Stimulated activated CD8-positive, alpha-beta memory T cell treated with anti-CD3 and anti-CD28 coated beads, Interleukin-4, amount 100 ng/mL, for 1 hour (primary cell): ENCODE measurements at places on chromosomes 5 and 9.

GRCh38 chr5:37165761-37166160 lies 83.4 kb downstream of the CPLANE1 start:
- no peak for DNase-seq

- DNase-seq: no peak
Observed at GRCh38 chr5:37506722-37507121, 127.6 kb downstream of the WDR70 start.

GRCh38 chr9:128892221-128892921 lies 10.4 kb downstream of the LRRC8A start:
- no peak for DNase-seq

- no peak for DNase-seq
Observed at GRCh38 chr9:9951556-9952160, 661.1 kb downstream of the PTPRD start.

GRCh38 chr5:32147236-32147635 lies 26.9 kb downstream of the GOLPH3 start:
- DNase-seq: no peak

GRCh38 chr5:2992806-2993205 lies 241.3 kb upstream of the IRX2 start:
- no peak for DNase-seq

GRCh38 chr9:116945817-116946216 lies 258.7 kb downstream of the TRIM32 start:
- no peak for DNase-seq

DNA sequence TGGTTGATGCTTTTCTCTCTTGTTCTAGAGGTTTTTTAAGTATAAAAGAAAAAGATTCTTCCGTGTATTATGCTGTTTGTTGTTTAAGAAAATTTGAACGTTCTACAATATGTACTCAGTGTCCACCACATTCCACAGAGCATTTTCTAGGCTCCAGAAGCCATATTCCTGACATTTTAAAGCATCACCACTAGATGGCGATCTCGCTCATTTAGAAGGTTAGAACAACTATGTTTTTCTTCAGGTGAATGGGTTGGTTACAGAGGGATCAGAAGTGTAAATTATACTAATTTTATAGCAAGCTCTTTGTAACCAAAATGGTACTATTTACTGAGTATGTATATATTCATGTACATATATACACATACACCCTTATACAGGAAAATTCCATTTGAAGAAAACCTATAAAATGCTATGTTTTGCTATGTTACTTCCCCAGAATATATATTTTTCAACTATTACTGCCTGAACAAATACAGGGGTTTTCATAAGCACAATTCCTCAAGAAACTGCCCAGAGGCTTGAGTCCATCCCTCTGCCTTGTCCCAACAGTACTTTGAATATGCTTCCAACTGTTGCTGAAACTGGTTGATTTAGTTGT lies 284.3 kb downstream of the CCDC171 start:
- DNase-seq: no peak

GRCh38 chr5:102865510-102866236 lies 110.6 kb downstream of the PAM start:
- no peak for DNase-seq

GRCh38 chr9:120109242-120109641 lies 470.7 kb downstream of the CDK5RAP2 start:
- DNase-seq: no peak

- no peak for DNase-seq
Observed at GRCh38 chr5:171893290-171893886, 107.8 kb downstream of the SMIM23 start.

GRCh38 chr5:170439944-170440269 lies 50.7 kb upstream of the KCNMB1 start:
- no peak for DNase-seq

DNA sequence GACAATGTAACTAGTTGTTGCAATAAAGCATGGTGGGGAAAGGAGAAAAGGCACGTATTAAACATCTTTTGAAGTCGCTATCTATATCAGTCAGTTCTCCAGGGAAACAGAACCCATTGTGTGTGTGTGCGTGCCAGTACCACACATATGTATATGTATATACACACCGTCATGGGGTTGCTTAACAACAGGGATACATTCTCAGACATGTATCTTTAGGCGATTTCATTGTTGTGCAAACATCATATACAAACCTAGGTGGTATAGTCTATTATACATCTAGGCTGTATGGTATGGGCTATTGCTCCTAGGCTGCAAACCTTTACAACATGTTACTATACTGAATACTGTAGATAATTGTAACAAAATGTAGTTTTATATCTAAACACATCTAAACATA lies 2.3 kb downstream of the CDKN2B-AS1 start:
- no peak for DNase-seq

GRCh38 chr5:140883373-140883772 lies 1.4 kb downstream of the PCDHA13 start:
- no peak for DNase-seq

DNA sequence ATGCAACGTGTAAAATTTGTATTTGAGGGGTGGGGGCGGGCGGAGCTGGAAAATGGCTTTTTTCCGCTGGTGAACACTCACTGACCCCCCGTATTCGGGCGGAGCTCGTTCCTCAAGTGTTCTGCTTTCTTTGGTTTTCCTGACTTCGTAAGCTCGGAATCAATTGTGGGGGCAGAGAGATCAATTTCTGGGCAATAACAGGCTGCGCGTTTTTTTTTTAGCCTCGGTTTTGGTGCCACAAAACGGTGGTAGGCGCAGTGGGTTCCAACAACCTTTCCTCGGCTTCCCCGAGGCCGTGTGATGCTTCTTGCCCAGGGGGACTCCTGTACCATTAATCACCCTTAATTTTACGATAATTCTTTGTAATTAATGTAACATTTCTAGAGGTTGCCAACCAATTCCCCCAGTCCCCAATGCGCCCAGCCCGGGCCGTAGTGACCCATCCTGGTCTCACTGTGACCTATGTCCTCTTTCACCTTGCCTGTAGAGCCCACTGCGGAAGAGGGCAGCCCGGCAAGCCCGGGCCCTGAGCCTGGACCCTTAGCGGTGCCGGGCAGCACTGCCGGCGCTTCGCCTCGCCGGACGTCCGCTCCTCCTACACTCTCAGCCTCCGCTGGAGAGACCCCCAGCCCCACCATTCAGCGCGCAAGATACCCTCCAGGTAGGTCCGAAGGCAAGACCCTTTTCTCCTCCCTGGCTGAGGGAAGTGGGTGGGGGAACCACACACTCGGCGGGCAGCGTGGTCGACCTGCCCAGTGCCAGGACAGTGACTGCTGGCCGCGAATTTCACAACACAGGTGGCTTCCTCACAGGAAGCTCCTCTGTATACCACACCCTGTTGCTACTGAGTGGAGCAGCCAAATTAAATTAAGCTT lies 3.7 kb downstream of the NR4A3 start:
- DNase-seq: no peak

- no peak for DNase-seq
Observed at GRCh38 chr5:856531-857425, 6.0 kb upstream of the ZDHHC11 start.

DNA sequence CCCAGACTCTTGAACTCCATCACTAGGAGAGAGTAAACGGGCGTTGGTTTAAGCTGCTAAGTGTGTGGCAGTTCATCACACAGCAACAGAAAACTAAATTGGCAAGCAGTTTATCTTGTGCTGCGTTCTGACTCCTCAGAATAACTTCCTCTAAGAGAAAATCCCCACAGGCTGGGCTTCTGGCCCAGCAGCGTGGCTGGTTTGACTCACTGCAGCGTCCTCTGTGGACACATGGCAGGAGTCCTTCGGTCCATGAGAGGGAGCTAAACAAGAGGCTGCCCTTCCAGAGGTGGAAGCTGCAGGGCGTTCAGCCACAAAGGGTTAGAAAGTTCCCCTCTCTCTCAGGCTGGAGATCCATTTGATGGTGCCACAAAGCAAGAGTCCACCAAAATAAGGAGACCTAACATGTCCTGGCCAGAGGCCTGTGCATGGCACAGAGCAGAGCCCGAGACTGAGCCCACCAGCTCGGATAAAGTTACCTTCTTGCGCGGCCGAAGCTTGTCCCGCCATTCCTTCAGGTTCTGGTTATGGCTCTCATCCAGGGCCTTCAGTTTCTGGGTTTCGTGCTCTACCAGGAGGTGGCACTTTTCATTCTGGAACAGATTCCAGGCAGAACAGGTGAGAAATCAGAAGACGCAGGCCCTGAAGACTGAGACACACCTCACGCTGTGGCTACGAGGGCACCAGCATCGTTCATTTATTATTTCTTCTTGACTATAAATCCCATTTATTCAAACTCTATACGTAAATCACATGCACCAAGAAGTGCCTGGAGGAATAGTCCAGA lies 46.2 kb upstream of the FBXW11 start:
- DNase-seq: no peak

DNA sequence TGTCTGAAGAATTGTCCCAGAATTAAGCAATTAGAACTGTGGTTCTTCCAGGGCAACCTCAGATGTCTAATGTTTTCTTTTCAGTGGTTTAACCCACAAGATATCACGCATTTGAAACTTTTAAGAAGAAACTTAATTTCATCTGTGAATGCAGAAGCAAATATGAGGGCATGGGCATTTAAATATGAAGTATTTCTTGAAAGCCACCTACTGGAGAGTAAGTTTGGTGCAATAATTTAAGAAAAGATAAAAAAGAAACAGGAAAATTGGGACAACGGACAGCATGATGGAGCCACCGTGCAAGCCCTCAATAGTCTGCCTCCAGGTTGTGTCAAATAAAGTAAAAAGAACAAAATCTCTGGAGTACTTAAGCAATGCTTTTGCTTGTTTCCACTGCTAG lies 1.2 kb upstream of the CAPSL start:
- DNase-seq: no peak

DNA sequence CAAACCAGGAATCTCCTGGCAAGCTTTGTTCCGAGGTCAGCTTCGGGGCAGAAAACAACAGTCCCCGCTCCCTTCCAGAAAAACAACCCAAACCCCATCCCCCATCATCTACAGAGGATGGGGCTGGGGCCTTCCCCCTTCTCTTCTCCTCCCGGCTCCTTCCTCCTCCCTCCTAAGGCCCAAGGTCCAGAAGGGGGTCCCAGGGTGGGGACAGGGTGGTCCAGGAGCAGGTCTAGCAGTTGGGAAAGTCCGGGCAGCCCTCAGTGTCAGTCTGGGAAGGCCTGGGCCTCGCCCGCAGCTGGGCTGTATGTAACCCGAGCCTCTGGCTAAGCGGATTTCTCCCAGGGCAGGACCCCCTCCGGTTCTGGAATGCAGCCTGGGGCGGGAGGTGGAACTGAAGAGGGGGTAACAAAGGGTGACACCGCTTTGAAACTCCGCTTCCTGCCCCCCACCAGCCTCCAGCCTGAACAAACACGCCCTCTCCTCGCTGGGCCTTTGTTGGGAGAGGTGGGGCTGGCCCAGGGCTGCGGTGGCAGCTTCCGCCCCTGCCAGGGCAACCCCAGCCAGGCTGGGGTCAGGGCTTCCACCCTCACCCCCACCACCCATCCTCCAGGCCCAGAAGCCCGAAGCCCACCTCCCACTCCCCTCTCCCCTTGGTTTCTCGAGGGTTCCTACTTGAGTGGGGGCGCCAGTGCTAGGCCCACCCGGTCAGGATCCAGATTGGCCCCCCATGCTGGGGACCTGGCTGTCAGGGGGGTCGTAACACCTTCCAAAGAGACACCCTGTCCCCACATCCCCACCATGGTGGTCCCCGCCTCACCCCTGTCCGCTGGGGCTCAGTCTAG lies 63.5 kb downstream of the C9orf50 start:
- no peak for DNase-seq

- DNase-seq: no peak
Observed at GRCh38 chr9:126411225-126411947, 84.8 kb downstream of the MVB12B start.

GRCh38 chr9:12798066-12798770 lies 23.4 kb downstream of the LURAP1L start:
- no peak for DNase-seq

GRCh38 chr5:42668254-42668653 lies 88.4 kb upstream of the CCDC152 start:
- no peak for DNase-seq

DNA sequence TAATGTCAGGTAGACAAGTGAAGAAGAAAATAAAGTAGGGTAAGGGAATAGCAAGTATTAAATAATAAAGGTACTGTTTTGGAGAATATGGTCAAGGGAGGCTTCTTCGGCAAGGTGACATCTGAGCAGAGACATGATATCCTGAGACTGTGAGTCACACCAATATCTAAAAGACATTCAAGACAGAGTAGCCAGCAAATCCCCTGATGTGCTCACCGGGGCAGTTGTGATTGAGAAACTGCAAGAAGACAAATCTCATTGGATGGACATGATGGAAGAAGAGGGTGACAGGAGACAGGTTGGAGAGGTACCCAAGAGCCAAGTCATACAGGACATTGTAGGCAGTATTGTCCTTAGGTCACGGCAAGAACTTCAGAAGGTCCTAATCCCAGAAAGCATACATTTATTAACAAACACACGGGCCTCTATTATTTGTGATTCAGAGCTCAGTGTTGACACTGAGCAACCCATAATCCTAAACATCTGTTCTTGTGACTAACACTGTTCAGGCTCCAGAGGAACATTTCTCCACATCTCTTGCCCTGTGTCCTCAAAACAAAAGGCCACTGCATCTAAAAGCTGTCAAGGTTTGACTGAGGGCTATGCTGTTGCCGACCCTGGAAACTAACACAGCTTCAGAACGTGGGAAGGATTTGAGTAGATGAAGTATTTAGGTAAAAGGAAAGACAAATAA lies 258.7 kb upstream of the CLINT1 start:
- DNase-seq: no peak

DNA sequence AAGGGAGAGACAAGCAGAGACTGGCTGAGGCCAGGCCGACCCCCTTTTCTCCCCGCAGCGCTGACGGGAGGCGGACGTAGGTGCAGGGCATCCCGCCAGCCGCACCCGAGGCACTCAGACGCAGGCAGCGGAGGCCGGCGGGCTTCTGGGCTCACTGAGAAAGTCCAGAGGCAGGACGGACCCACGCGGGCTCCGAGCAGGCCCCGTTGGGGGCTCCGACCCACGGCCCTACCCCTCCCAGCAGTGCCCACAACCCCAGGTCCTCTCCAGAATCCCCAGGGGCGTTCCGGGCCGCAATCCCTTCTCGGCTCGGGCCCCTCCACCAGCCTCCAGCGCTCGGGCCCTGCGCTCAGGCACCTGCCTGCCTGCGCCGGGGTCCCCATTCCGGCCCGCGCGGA lies 543 bp downstream of the MTMR12 start:
- DNase-seq: peak; percentile 14

DNA sequence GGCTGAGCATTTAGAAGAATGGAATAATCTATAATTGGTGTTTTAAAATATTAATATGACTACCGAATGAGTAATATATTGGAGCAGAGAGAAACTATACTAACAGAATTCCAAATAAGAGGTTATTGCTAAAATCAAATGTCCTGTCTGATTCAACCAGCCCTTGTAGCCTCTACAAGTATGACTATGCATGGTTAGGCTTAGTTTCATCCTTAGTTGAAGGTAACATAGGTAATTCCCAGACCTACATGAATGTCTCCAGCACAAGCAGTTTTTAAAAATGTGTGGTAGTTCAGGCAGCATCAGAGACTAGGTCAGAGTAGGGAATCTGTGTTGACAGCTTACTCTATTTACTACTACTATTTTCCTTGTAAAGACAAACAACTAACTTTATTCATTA lies 51.7 kb upstream of the SLC27A6 start:
- no peak for DNase-seq

- no peak for DNase-seq
Observed at GRCh38 chr5:7589800-7590199, 193.9 kb downstream of the ADCY2 start.

- DNase-seq: no peak
Observed at GRCh38 chr9:110248361-110248760, 7.9 kb downstream of the TXN start.

GRCh38 chr5:171355302-171355724 lies 32.3 kb upstream of the NPM1 start:
- DNase-seq: no peak
